Renal pelvis (tissue), 12 donors: ENCODE measurements at places on chromosomes 1 and 21. TPM values are rescaled to one million over a fixed set of nuclear protein-coding genes. Genes with fewer than 3 reads are reported as not detected.

ITGB2 gene
- polyA plus RNA-seq = 16.9 TPM

- DNase-seq = no peak
Observed at GRCh38 chr21:33403128-33403785, at the start of gene IFNGR2. Gene IFNGR2 (plus strand): TSS chr21:33403413. CDS start chr21:33403544, 131 bp downstream.

GRCh38 chr1:201229095-201229494 lies 38.5 kb downstream of the IGFN1 start:
- no peak for DNase-seq

DNA sequence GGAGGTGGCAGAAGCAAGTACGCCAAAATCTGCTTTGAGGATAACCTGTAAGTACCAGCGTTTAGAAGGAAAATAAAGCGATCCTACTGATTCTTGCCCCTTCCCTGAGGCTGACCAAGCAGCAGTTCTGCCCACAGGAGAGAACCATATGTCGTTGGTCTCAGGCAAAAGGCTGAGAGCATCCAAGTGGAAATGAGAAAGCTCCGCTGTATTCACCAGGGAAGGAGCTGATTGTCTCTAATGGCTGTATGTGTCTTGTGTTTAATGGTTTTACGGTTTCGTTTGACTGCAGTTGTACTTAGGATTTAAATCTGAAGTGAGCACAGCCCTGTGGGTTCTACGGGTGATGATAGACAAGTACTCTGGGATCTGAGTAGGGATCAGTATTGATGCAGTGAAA lies 21.9 kb downstream of the FAM3B start:
- DNase-seq = no peak

DNA sequence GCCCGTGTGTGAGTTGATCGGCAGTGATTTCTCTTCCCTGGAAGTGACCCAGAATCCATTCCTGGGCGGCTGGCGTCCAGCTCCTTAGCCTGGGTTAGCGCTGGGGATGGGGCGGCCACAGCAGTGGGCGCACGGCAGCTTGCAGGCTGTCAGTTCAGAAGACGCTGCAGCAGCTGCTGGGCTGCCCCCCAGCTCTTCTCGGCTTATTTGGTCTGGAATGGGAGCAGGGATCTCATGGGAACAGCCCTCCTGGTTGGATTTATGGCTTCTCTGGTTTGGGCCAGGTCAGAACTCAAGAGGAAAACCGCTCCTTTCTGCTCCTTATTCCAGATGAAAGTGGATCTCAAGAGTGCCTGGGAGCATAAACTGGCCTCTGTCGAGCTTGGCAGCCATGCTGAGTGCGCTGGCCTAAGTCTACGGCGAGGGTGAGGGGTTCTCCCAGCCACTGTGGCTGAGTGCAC lies 148.2 kb downstream of the PRDM16 start:
- DNase-seq = no peak

MIXL1 gene
- polyA plus RNA-seq = 0.16 TPM

- DNase-seq = no peak
Observed at GRCh38 chr21:17455028-17455353, 57.9 kb upstream of the CXADR start.

GRCh38 chr1:9827558-9828185 lies 3.9 kb upstream of the CLSTN1 start:
- DNase-seq = no peak

- no peak for DNase-seq
Observed at GRCh38 chr1:85623061-85623471, 42.5 kb downstream of the CCN1 start.

GRCh38 chr1:231930257-231930947 lies 303.8 kb downstream of the DISC1 start:
- DNase-seq = no peak

GRCh38 chr1:28632560-28632959 lies 10.3 kb downstream of the TAF12 start:
- DNase-seq = no peak

DNA sequence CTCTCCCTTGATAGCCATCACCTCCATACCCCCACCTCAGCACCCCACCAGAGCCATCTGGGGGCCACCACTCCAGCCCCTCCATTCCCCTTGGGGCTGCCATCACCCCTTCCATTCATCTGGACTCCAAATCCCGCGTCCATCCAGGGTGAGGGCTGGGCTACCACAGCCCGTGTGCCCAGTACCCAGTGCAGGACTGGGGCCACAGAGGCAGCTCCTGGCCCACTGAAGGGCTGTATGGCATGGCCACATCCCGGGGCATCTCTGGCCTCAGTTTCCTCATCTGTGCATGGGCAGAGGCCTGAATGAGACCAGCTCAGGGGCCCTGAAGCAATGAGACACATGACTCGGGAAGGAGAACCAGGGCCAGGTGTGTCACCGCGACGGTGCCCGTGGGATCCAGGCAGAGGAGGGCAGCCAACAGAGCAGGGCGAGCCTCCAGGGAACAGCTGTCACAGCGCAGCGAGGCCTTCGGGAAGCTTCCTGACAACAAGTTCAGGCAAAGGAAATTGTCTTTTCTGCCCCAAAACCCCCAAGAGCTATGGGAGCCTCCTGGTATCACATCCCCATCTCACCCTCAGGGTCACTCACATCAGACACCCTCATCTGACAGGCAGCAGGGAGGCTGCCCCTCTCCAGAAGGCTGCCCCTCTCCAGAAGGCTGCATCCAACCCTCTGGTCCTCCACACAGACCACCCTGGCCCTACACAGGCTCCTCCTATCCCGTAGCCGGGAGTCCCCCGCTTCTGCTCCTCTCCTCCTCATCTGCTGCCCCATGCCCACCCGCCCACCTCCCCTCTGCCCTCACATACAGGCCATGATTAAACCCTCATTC lies 76.3 kb downstream of the MEGF6 start:
- DNase-seq = no peak

- DNase-seq = no peak
Observed at GRCh38 chr1:205343431-205344065, 13.2 kb downstream of the KLHDC8A start.

GRCh38 chr1:44693159-44693558 lies 18.6 kb downstream of the ARMH1 start:
- DNase-seq = no peak

GRCh38 chr21:42234464-42235241 lies 15.7 kb downstream of the ABCG1 start:
- DNase-seq = peak; percentile 67

DNA sequence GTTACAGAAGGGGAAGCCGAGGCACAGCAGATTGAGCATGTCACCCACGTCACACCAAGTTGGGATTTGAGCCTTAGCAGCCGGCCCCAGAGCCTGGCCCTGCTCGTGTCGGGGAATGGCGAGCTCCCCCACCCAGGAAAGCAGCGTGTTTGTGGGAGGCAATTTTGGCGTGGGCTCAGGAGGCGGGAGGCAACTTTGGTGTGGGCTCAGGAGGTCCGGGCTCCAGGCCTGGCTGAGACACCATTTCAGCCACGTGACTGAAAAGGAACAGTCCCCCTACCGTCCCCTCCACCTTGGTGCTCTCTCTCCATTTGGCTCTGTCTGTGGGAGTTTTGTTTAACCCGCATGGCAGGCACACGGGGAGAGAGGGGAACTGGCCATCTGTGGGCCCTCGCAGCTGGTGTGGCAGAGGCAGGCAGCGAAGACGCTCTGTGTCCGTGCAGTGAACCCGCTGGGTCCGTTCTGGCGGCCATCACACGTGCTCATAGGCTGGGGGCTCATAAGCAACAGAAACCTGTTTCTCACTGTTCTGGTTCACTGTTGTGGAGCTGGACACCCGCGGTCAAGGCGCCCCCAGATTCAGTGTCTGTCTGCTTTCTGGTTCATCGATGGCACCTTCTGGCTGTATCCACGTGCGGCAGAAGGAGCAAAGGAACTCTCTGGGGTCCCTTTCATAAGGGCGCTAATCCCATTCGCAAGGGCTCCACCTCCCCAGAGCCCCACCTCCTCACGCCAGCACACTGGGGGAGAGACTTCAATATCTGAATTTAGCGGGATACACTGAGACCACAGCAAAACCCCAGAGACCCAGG lies 110.2 kb downstream of the CRYAA start:
- no peak for DNase-seq

TAF1A gene
- polyA plus RNA-seq = 20.1 TPM

DAB1 gene
- polyA plus RNA-seq = 7.2 TPM

GRCh38 chr21:26055841-26056264 lies 114.7 kb downstream of the APP start:
- DNase-seq = no peak

GRCh38 chr1:172746091-172746949 lies 87.4 kb downstream of the FASLG start:
- DNase-seq = no peak

DNA sequence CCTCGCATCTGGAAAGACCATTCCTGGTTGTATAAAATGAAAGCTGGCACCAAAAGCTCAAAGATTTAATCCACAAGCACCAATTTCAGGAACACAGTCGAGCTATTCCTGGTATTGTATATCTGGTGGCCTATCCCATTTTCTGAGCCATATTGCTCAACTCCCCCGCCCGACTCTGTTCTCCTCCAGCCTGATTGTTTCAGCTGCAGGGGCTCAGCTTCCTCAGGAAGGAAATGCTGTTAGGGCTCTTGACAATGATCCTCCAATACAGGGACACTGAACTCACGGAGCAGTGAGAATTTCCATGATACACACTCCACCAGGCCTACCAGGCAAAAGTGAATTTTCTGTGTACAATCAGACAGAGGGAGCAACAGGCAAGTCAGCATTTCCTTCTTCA lies 16.9 kb upstream of the TDRD10 start:
- DNase-seq = no peak

DNA sequence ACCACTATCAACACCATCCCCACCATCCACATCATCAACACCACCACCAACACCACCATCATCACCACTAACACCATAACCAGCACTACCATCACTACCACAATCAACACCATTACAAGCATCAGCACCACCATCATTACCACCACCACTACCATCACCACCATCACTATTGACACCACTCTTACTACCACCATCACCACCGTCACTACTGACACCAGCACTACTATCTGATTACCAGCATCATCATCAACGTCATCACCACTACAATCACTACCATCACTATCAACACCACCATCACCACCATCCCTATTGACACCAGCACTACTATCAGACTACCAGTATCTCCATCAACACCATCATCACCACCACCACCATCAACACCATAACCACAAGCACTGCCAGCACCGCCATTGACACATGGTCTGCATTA lies 106.1 kb upstream of the RUNX3 start:
- no peak for DNase-seq

DNA sequence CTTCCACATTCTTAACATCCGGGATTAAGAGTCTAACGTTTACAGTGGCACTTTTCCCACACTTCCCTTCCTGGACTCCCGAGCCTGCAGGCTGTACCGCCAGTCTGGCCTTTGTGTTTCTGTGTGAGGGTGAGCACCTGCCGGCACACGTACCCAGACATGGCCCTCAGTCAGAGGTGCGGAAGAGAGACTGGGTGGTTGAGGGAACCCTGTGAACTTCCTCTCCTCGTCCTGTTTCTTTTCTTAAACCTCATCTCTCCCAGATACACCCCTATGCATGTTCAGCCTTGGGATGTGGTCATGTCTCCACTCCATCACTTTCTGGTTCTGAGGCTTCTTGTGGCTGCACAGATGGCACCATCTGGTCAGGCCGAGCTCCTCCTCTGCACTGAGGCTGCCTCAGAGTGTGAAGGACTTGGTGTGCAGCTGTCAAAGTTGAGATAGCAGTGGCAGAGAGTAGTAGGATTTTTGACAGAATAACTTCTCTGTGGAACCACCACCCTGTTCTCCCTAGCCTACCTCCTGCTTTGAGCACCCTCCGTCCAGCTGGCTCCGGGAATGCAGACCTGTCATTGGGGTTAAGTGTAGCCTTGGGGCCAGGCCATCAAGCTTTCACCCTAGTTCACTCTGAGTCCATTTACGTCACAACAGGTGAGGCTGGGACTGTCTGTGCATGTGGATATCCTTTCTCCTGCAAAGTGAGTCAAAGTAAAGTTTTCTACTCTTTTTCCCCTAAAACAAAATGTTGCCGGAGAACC lies 31.4 kb downstream of the VASH2 start:
- no peak for DNase-seq

GRCh38 chr1:235455097-235455496 lies 49.2 kb downstream of the B3GALNT2 start:
- DNase-seq = no peak

DNA sequence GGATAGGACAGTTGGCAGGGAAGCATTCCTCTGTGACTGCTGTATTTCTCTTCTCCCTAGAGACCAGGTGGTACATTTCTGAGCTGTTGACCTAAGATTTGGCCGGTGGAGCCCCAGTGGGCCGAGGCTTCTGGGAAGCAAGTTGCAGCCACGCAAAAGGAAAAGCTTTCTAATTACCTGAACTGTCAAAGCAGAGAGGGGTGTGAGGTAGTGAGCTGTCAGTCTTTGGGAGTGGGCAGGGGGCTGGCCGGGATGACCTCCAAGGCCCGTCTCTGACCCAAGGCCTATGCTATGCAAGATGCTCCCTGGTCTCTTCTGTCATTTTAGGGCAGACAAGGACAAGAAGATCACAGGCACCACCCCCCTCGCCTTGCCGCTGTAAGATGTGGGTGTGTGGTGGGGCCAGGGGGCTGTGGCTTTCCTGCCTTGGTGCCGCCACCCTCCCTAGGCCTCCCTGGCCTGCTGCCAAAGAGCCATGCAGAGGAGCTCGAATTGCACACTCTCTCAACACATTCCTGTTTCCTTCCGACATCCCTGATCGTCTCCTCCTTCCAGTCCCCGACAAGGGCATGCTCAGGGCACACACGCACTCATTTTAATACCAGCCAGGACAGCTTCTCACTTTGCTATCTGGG lies 7.7 kb downstream of the PADI1 start:
- peak; percentile 85 for DNase-seq

DNA sequence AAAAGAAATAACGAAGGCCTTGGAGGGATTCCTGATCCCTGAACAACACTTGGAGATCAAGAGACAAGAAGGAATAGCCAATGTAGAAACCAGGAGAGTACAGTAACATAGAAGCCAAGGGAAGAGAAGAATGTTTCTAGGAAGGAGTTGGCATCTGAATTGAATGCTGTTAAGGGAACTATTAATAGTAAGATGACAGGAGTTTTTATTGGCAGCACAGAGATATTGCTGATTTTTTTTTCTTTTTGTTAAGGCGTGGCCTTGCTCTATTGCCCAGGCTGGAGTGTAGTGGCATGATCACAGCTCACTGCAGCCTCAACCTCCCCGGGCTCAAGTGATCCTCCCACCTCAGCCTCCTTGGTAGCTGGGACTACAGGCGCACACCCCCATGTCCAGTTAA lies 9.6 kb upstream of the SFT2D2 start:
- no peak for DNase-seq
